ENCODE measurements at places on chromosomes 1 and 21. TPM values are rescaled to one million over a fixed set of nuclear protein-coding genes. Genes with fewer than 3 reads are reported as not detected.

KLHDC7A gene
- total RNA-seq = not detected

RRP1B gene
- 20.5 TPM for total RNA-seq

KLF17 gene
- not detected for total RNA-seq

AMY1C gene
- total RNA-seq = not detected

MROH7 gene
- total RNA-seq = 23.0 TPM

OR2L3 gene
- not detected for total RNA-seq

ASPM gene
- total RNA-seq = 0.83 TPM

CHODL gene
- 2.6 TPM for total RNA-seq

MEX3A gene
- total RNA-seq = 0.27 TPM

CFHR5 gene
- not detected for total RNA-seq

LIPI gene
- total RNA-seq = not detected

SLAMF6 gene
- 1.2 TPM for total RNA-seq

RABGGTB gene
- total RNA-seq = 65.8 TPM

TNFRSF9 gene
- total RNA-seq = not detected

PEAR1 gene
- total RNA-seq = 4.2 TPM

VWA5B1 gene
- total RNA-seq = not detected

CRTC2 gene
- 16.1 TPM for total RNA-seq

GRCh38 chr1:71101839-71102376, 21.1 kb upstream of the ZRANB2 start:
- DNase-seq = no peak

- no peak for DNase-seq
Observed at GRCh38 chr1:68376441-68376840, 73.3 kb downstream of the RPE65 start.

GRCh38 chr1:170836141-170836540, 99.2 kb upstream of the MROH9 start:
- no peak for DNase-seq

DNA sequence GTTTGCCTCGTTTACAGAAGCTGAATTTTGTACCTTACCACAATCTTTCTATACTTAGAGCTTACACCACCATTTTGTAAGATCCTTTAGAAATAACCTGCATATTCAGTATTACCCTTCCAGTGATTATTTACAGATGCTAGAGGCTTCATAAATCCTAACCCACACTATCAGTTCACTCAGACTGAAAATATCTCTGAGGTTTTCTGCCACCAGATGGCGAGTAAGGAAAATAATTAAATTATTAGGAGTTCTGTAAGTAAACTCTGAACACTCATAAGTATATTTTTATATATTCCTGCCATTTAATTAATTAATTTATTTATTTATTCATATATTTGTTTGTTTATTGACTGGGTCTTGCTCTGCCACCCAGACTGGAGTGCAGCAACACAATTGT, 1635.2 kb downstream of the PLA2G4A start:
- no peak for DNase-seq

DNA sequence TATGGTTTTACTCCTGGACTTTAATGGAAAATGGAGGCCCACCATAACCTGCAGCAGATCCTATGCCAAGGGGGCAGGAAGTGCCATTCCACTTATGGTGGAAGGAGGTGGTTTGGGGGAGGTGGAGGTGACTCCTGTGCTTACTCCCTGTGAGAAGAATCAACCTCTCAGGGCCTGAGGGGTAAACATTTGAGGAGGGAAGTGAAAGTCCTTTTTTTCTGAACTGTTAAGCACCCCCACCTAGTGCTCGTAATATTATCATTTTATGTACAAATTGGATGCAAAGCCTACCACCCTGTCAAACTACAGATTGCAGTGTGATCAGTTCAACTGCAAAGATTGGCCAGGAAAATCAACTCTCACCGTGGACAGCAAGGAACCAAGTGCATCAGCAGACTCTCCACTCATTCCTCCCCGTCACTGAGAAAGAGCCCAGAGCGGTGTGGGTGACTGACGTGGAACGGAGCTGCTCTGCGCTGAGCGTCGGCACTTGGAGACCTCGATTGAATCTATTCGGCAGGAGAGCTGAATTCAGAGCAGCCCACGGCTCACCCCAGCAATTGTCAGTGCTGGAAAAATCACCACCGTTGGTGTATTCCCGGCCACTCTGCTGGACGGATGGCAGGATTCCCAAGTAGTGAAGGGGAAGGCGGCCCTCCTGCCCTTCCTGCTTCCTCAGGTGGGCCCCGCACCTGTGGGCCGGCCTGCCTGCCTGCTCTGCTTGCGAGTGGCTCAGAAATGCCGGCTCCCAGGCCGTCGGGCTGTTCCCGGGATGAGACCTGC, 46.8 kb upstream of the COX20 start:
- DNase-seq = no peak

- DNase-seq = no peak
Observed at GRCh38 chr1:179323436-179323835, 29.8 kb downstream of the SOAT1 start.

DNA sequence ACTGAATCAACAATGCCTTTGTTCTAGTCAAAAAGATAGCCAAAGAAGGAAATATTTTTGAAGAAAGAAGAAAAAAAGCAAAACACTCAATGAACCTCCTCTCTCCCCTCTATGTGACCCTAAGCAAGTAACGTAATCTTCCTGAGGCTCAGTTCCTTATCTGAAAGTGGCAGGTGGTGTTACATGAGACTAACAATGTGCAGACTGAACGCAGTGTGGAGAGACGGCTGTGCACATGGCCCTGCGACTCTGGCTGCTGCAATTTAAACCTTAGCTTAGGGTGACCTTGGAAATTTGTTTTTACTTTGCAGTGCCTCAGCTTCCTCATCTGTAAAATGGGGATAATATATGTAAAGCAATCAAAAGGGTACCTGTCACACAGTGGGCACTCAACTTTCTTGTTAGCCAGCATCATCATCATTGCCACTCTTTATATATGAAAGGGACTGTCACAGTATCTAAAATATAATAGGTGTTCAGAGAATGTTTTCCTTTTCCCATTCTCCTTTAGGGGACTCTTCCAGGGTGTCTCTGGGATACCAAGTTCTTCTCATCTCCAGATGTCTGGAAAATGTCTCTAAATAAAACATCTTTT, 100.1 kb upstream of the JUN start:
- DNase-seq = no peak

GRCh38 chr1:114075105-114075504, 78.6 kb downstream of the SYT6 start:
- no peak for DNase-seq

DNA sequence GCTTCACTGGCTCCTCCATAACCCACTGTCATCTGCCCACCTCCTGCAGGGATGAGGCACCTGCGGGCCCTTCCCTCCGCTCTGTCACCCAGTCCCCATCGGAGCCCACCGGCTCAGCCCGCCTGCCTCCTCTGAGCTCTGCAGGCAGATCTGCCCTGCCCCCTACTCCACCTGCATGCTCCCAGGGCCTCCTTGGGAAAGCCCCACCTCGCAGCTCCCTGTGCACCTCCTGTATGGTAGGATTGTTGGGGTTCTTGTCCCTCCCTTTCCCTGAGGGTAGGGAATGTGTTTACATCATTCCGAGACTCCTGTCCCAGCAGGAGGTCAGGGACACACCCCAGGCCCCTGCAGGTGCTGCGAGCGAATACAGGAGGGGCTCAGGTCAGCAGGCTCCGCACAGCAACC, 50.5 kb downstream of the SIK1 start:
- DNase-seq = peak; percentile 56

DNA sequence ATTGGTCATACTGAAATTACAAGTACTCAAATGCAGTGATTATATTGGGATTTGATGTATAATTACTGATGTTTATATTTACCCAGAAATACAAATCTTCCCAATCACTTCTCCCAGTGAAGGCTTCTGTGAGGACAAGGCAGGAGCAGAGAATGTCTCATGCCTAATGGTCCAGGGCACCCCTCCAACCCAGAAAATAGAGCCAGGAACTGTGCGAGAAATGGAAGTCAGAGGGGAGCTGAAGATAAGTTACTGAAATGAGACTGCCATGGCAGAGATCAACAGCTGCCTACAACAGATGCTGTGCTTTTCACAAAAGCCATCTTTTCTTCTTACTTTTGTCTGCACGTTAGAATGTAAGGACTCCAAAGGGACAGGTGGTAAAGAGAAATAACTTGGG, 171.2 kb downstream of the TTLL7 start:
- no peak for DNase-seq

GRCh38 chr21:45316871-45317397, 29.2 kb upstream of the POFUT2 start:
- DNase-seq = peak; percentile 64

DNA sequence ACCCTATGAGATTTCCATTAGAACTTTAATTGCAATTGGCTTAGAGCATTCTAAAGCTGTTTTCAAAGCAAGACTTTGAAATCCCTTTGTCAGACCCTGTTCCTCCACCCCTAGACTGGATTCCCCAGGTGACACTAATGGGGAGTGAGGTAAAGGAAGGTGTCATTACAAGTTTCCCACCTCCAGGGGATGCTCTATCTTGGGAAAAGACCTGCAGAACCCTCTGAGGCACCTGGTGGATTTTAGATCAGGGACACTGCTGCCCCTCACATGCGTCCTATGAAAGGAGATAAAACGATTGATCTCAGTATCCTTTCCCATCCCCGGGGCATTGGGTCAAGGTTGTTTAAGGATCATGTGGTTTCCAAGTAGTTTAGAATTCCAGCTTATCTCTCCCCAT, 80.3 kb upstream of the RGS4 start:
- DNase-seq = no peak

- no peak for DNase-seq
Observed at GRCh38 chr1:223233410-223234169, 90.5 kb upstream of the TLR5 start.

GRCh38 chr1:14599183-14599791, 802 bp downstream of the KAZN start:
- DNase-seq = no peak

DNA sequence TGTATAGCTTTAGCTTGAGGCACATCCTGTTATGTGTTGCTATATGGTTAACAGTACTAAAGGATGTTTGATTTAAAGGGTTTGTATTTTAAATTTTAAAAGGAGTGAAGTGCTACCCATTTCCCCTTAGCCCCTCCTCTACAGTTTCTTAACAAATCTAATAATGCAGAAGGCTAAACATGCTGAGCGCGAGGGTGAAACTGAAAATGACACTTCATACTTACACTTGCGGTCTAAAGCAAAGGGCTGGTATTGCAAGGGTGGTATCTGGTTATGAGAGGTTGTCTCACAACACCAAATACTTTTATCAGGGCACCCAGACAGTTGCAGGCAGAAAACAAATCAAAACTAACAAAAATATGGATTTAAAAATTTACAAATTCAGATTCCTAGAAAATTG, 172.3 kb downstream of the SIPA1L2 start:
- no peak for DNase-seq

DNA sequence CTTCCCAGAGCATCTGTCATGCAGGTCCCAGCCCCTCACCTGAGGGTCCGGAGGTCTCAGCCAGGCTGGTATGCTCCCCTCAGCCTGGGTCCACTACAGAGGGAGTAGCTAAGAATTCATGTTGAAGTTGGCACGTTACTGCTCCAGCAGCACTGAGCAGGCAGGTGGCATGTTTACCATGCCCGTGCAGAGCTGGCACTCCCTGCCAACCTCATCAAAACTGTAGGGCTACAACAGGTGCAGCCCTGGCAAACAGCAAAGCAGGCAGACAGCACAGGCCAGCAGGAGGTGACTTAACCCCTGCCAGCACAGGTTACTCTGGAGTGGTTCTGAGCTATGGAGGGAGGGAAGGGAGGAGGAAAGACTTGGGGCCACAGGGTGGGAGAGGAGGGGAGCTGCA, 46.4 kb downstream of the NUAK2 start:
- no peak for DNase-seq

GRCh38 chr1:17011092-17011438, 663 bp downstream of the ATP13A2 start:
- no peak for DNase-seq

DNA sequence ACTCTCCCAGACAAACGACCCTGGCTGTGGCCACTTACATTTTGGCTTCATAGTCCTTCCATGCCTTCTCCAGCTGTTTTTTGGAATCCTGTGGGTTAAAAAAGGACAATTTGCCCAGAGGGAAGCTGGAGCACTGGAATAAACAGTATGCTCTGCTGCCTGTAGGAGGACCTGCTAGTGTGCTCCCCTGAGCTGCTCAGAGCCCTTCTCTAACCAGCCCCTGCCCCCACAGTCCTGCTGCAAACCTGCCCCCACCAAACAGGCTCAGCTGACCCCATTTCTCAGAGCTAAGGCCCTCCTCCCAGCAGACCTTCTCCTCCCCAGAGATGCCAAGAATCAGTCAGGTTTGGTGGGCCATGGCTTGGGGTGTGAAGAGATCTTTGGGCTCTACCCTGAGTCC, 26.9 kb upstream of the TCEA3 start:
- DNase-seq = no peak

DNA sequence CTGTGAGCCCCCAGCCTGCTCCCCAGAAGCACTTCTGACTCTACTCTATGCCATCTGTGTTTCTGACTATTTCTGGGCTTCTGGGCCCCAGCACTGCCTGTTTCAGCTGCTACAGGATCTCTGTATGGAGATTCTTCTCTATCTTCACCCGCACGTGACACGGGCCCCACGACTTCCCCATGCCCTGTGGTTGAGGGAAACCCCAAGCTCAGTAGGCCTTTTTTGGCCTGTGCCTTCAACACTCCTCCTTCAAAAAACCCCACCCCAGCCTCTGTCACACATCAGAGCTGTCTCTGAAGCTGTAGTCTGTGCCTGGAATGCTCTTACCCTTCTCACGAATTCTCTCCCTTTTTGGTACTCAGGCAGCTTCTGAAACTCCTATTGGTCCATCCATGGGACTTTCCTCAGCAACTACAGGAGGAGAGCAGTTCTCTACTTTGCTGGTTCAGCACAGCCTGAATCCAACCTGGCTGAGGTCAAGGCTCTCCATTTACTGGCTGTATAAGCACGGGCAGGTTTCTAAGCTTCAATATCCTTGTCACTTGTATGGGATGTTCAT, 2.0 kb upstream of the NID1 start:
- DNase-seq = peak; percentile 94

- no peak for DNase-seq
Observed at GRCh38 chr1:205353191-205353590, 3.5 kb downstream of the KLHDC8A start.

GRCh38 chr1:33378524-33378923, 52.4 kb downstream of the PHC2 start:
- DNase-seq = no peak

GRCh38 chr1:214472364-214472763, 79.0 kb downstream of the PTPN14 start:
- DNase-seq = no peak

DNA sequence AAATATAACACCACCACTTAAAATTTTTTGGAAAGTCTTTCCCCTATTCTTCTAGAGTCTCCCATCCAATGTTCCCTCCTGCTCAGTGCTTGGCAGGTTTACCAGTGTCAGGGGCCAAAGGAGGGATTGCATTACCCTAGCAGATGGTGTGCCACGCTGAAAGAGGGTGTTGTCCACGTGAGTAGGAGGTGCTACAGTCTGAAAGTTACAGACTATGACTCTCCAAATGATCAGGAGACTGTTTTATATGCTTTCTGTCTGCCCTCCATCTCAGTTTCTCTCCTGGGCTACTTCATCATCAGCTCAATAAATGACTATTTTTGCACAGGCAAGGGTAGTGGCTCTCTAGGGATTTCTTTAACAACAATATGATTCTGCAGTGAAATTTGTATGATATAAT, 31.3 kb upstream of the ANGPTL7 start:
- peak; percentile 85 for DNase-seq
